ENCODE measurements at places on chromosomes 5 and 9.

DNA sequence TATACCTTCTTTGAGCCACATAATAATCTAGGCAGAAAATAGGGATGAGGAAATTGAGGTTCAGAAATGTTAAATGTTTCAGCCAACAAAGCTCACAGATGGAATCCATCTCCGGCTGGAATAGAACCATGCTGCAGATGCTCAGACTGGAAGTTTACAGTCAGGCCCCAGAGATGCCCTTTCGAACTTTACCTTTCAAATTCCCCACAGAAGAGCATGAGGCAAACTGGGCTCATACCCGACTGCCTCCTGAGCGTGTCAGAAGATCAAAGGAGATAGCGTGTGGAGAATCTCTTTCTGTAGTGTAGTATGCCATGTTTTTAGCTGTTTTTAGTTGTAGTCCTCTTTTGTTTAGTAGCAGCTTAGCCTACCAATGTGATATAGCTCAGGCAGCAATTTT, 72.0 kb upstream of the DAP start:
- DNase-seq = no peak

GRCh38 chr9:136019681-136020060, 58.5 kb upstream of the UBAC1 start:
- no peak for DNase-seq

- DNase-seq = no peak
Observed at GRCh38 chr5:138489683-138490061, 24.4 kb downstream of the EGR1 start.

GRCh38 chr5:89243611-89244010, 360.6 kb upstream of the MEF2C start:
- no peak for DNase-seq

- no peak for DNase-seq
Observed at GRCh38 chr9:106936680-106937079, 73.7 kb downstream of the ZNF462 start.
